Stimulated activated CD4-positive, alpha-beta T cell treated with anti-CD3 and anti-CD28 coated beads, Interleukin-1b, Interleukin-23, amount 100 ng/mL, for 1 hour (primary cell): ENCODE measurements at places on chromosomes 6 and 20.

DNA sequence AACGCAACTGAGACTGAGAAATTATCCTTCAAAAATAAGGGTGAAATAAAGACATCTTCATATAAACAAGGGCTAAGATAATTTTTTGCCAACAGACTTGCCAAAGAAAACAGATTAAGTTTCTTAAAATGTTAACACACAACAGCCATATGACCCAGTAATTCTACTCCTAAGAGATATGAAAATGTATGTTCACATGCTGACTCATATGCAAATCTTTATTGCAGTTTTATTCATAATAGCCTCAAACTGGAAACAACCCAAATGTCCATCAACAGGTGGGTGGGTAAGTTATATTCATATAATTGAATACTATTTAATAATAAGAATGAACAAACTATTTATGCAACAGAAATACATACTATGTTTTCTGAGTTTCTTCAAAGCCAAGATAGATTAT, 140.1 kb downstream of the REV3L start:
- no peak for DNase-seq

DNA sequence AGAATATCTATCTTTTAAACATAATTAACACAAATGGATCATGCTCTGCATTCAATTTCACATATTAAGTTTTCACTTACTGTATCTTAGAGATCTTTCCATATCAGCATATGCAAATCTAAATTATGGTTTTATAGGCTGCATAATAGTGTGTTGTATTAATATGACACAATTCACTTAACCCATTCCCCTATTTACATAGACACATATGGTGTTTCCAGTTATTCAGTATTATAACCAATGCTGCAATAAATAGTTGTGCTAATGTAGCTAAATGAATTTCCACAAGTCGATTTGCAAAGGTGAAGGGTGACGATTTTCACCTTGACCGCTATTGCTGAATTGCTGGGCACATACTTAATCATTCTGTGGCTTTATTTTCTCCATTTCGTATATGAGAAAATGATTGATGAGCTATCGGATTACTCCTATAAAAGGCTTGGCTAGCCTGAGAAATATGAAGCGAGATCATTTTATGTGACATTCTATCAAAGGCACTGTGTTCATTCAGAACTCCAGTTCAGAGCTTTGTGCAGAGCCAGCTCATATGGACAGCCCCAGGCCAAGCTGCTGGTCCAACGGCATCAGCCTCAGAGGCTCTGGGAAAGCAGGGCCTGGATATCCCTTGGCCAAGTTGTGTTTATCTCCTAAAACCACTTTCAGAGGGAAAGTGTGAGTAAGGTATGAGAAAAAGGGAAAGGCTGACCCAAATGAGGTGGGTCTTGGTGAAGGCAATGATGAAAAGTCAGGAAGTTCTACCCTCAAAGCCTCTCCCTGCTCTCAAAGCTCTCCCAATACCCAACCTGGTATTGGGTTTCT, 50.8 kb downstream of the GFOD1 start:
- DNase-seq = no peak

- DNase-seq = no peak
These were observed 205.1 kb downstream of the ANKRD60 start for GRCh38 chr20:58023346-58023745.

DNA sequence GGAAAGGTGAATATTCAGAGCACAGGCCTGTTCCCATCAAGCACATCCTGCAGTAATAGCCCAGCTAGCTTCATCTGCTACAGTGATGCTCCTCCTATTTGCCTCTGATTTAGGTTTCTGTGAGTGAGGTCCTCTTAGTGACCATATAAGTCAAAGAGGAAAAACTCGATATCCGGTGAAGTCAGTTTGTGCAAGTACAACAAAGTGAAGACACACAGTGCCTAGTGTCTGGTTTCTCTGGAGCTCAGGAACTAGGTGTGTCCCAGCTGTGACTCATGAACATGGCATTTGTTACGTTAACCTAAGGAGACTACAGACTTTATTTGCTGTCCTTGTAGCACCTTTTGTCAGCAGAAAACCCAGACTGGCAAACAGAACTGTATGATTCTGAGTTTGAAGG, 33.9 kb downstream of the EDN1 start:
- no peak for DNase-seq

DNA sequence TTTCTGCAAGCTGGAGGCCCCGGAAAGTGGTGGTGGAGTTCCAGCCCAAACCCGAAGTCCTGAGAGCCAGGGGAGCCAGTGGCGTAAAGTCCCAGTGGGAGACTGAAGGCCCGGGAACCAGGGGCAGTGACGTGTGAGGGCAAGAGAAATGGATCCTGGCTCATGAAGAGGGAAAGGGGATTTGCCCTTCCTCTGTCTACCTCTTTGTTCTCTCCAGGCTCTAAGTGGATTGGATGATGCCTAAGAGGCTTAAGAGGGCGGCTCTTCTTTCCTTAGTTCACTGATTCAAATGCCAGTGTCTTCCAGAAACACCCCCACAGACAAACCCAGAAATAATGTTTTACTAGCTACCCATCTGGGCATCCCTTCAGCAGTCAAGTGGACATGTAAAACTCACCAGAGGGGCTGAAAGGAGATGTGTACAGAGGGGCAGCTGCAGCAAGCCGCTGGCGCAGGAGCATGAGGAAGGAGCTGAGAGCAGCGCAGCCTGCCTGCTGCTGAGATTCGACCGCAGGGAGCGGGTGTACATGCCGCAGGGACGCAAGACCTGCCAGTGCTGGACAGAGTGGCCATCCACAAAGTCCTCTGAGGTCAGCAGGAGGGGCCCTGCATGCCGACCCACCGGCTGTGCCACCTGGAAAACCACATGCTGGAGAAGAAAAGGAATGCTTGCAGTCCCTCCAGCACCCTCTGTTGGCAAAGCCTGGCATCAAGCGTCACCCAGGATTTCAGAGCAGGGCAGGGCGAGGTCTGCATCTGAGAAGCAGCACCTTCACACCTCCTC, 29.5 kb downstream of the CDYL start:
- peak; percentile 8 for DNase-seq

DNA sequence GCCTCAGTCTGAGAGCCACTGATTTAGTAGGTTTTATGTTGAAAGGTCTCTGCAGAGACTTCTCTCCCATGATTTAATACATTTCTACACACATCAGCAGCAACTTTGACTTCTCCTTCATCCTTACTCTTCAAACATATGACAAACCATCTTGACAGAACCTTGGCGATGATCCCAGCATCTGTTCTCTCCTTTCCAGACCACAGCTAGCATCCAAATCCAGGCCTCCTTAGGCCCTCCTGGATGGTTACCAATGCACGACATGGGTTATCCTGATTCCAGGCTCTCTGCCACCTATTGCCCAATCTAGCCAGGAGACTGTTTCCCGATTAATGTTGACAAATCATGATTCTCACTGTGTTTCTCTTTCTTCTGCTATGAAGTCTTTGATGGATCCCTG, 16.8 kb downstream of the LAMA4 start:
- no peak for DNase-seq

DNA sequence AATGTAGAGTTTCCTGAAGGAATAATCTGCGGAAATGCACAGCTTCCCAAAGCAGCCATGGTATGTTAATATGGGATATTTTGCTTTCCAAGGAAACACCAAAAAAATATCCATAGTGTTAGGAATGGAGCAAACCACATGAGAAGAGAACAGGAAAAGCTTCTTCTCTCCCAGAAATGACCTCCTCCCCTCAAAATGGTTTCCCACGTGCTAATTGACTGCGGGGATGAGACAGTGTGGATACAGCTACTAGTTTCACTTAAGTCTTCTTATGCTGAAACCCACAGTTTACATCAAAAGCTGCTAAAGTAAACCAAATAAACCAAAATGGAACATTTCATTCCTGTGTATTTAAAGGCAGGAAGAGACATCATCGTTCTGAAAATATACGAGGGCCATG, 69.4 kb downstream of the FYN start:
- DNase-seq = no peak

GRCh38 chr6:120410586-120410985, 923.7 kb downstream of the TBC1D32 start:
- DNase-seq = no peak

DNA sequence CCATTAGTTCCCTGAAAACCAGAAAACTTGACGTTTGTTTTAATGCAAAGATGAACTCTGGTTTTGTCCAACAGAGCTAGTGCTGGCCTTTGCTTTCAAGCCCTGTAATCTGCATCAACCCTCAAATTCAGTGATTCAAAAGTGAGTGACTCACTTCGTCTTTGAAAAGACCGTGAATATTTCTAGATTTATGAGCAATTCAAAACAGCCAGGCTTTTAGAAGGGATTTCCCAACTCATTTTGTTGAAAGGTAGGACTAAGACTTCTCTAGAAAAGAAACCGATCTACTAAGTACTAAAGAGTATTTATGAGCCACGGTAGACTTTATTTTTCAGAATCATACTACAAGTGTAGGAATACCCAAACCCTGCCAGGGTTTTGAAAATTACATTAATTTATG, 121.5 kb downstream of the UST start:
- DNase-seq = no peak

DNA sequence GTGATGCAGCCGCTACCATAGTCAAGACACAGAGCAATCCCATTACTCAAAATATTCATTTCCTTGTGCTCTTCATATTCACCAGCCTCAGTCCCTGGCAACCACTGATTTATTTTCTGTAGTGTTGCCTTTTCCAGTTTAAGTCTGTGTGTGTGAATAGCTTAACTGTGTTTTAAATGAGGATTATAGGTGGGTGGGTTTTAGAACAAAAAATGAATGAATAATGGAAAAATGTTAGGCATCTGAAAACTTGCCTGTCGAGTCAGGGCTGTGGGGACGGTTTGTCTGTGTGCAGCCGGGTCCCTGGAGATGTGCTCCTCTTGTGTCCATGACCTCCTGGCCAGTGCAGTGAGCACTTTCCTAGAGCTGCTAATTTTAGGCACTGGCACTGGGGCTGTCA, 27.1 kb downstream of the BANF2 start:
- DNase-seq = no peak

- DNase-seq = no peak
These were observed 21.9 kb downstream of the FOXO3 start for GRCh38 chr6:108582618-108583017.

DNA sequence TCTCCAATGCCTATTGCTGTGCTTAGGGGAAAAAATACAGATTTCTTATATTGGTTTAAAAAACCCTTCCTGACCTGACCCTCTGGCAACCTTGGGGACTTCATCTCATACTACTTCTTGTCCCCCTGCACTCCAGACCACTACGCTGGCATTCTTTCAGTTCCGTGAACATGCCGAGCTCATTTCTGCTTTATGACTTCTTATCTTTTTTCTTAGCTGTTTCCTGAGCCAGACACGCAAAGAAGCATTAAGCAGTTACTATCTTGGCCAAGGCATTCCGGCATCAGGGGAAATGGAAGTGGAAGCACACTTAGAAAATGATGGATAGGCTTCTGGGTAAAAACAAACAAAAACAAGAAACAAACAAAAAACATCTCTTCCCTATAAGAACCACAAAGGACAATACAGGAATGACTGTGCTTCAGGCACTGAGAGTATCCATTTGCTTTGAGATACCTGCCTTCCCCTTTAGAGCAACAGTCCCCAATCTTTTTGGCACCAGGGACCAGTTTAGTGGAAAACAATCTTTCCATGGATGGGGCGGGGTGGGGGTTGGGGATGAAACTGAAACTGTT, 4.4 kb upstream of the CCDC28A start:
- DNase-seq = no peak

GRCh38 chr20:35191419-35192117, 19.7 kb downstream of the PROCR start:
- DNase-seq = no peak

DNA sequence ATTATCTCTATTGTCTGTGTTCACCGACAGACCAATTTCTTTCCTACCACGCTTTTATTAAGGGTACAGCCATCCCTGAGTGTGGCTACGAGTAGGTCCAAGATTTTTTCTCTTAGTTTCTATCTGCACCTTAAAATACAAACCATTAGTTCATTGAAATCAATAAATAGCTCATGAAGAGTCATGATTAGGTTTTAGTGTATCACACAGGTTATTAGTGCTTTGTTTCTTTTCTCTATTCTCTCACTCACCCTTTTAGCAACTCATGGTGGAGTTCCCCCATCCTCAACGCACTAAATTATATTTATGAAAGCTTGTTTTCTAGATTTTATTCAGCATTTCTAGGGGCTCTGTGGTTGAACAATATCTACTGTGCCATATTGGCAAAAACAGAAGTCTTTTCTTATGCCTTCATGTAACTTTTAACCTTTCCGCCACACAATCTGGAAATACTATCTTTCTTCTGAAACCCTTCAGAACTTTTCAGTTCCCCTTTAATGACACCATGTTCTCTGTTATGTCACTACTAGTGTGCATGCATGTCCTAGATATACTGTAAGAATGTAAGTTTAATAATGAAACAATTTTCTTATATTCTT, 128.2 kb upstream of the LAMA2 start:
- no peak for DNase-seq

GRCh38 chr6:9766240-9766915, 648.5 kb downstream of the TFAP2A start:
- DNase-seq = no peak

GRCh38 chr20:63619505-63619904, 7.4 kb downstream of the GMEB2 start:
- DNase-seq = no peak

GRCh38 chr6:151147118-151147832, 92.5 kb upstream of the AKAP12 start:
- no peak for DNase-seq

DNA sequence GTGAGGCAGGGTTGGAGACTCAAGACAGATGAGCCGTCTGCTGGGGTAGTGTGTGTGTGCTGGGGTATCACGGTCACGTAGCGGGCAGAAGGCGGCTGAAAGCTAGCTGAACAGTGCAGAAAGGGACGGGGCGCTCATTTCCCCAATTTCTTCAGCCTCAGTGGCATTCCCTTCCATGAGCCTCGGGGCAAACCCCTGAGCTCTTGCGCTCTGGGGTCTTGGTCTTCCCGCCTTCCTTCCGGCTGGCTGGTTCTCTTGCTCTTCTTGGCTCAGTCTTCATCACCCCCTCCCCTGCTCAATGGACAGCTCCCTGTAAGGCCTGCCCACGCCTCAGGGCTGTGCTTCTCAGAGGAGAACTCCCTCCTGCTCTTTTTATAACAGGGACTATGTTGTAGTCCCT, 15.5 kb upstream of the TMEM181 start:
- DNase-seq = no peak

DNA sequence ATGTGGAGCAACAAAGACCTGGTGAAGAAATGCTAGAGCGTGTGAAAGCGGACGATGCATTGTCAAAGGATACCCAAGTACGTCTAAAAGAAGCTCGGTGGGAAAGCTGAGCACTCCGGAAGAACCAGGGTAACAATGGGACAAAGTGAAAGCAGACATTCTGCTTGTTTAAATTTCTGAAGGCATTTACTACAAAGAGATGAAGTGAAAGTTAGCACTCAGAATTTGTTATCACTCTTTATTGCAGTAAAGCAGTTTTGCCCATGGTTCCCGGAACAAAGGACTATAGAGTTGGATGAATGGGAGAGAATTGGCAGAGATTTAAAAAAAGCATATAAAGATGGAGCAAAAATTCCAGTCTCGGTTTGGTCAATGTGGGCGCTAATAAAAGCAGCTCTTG, 12.8 kb upstream of the IRAK1BP1 start:
- DNase-seq = no peak
